ENCODE measurements at places on chromosomes 12 and 14.

DNA sequence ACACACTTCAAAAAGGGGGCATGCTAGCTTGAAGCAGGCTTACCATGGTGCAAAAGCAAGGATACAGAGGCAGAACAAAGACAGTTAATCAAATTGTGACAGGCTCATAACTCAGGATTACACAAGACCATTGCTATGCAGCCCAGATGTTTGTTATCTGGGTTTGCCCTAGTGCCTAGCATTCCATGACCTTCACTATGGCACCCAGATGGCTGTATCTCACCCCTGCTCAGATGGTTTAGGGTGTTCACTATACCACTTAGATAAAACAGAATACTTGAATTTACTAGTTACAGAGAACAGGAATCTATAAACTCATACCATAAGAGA lies 56.2 kb downstream of the SDR9C7 start:
- no peak for DNase-seq

GRCh38 chr12:62537551-62537950 lies 70.9 kb downstream of the MON2 start:
- DNase-seq, result no peak

- no peak for DNase-seq
Observed at GRCh38 chr14:62896932-62897456, 148.3 kb downstream of the KCNH5 start.

DNA sequence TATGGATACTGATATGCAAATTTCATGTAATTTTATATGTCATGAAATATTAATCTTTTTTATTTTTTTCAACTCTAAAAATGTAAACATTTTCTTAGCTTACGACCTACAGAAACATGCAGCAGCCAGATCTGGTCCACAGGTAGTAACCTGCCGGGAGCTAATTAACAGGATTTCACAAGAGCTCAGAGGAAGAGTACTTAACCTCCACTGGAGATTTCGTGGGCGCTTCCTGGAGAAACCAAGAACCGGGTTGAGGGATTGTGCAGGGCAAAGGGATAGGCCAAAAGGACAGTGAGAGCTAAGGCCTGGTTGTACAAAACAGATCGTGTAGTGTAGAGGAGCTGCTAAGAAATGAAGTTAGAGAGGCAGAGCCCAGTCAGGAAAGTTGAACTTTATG lies 315.7 kb downstream of the PAWR start:
- DNase-seq, result no peak

DNA sequence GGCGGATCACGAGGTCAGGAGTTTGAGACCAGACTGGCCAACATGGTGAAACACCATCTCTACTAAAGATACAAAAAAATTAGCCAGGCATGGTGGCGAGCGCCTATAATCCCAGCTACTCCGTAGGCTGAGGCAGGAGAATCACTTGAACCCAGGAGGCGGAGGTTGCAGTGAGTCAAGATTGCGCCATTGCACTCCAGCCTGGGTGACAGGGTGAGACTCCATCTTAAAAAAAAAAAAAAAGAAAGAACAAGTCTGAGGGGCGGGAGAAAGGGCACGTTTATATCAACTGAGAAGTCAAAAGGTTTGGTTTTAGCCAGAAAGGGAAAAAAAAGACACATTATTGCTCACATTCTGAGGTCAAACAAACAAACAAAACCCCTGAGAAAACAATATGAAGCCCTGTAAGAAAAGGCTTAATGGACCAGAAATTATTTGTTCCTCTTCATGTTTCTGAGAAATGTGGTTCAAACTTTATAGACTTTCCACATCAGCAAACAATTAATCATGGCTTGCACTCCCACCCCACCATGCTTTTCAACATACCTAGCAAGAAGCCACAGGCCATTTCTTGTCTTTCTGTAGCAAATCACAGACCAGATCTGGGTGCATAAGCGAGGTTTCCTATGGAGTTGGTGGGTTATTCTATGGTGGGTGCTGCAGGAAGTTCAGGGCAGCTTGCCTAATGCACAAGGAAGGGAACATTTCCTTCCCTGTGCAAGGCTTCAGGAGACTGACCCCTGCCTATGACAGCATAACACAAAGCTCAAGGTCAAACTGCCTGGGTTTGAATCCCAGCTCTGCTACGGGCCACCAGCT lies 80.1 kb downstream of the SSPN start:
- no peak for DNase-seq

GRCh38 chr12:101695706-101696105 lies 1.7 kb upstream of the CHPT1 start:
- DNase-seq, result no peak

DNA sequence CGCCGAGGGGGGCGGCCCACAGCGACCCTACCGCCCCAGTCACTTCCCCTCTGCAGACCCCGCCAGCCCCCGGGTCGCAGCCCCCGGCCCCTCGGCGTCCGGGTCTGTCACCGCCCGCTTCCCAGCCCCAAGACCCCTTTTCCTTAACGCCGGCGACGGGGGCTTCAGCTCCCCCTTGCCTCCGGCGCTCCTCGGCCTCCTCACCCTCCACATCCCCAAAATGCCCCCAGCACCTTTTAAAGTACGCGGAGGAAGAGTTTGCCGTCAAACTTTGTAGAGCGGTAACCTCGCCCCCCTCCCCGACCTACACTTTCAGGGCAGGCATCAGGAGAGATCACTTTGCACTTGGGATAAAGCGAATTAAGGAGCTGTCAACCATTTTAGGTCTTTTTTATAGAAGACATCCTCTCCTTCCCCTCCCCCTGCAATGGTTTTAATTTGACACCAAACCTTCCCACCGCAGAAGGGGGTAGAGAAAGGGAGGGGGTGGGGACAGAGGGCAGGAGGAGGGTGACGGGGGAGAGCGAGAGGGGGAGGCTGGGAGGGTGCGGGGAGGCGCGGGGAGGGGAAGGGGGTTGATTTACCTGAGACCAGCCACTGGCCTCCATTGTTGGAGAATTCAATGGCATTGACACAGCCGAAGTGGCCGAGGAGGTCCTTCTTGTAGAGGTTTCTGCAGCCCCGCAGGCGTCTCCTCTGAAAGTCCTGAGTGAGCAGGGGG lies 578 bp downstream of the DCAF5 start:
- peak; percentile 40 for DNase-seq

GRCh38 chr12:58502841-58503240 lies 417.5 kb downstream of the LRIG3 start:
- DNase-seq, result no peak

GRCh38 chr12:119802472-119802871 lies 74.6 kb downstream of the CIT start:
- DNase-seq, result no peak

DNA sequence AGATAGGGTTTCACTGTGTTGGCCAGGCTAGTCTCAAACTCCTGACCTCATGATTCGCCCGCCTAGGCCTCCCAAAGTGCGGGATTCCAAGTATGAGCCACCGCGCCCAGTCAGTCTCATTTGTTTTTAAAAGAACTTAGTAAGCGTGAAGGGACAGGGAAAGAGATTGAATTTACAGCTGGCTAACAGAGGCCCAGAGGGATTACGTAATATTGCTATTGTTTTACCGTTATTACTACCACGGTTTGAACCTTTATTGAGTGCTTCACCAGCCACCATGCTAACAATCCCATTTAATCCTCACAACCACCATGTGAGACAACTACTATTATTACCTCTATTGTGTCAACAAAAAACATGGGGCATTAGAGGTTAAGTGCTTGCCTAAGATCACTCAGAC lies 26.7 kb upstream of the BLTP3B start:
- no peak for DNase-seq

GRCh38 chr12:77800501-77800900 lies 30.2 kb upstream of the NAV3 start:
- no peak for DNase-seq

DNA sequence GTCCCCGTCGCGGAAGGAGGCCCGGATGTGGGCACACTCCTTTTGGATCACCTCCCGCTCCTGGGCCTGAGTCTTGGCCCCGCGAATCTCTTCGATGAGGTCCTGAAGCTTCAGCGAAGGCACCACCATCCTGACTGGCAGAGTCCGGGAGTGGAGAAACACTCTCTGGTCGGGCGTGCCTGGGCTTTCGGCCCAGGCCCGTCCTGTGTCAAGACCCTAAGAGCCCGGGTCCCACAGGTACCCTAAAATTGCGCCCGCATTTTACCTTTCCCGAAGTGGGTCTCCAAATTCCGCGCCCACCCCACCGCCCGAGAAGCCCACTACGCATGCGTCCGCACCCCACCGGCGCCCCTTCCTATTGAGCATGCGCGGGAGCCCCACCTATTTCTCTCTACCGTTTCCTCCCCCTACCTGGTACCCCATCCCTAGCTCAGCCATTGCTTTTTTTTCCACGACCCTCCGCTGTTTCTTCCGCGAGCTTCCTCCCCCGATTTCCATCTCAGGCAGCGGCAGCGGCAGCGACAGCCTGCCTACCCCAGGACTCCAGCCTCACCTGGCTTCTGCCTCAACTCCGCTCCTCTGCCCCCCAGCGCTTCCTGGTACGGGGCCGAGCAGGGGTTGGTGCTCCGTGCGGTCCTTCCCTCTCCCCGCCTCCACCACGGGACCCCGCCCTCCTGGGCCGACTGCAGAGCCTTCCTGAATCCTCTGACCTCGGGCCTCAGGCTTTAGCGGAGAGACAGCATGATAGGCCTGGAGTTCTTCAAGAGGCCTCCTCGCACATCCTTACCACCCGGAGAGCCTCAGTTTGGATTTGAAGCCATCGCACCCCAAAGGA lies at the start of gene AP1G2:
Gene AP1G2 (minus strand): TSS at position 606 of the 835 bp plus-strand sequence. CDS start 477 bp downstream, at position 129.
- peak; percentile 94 for DNase-seq

DNA sequence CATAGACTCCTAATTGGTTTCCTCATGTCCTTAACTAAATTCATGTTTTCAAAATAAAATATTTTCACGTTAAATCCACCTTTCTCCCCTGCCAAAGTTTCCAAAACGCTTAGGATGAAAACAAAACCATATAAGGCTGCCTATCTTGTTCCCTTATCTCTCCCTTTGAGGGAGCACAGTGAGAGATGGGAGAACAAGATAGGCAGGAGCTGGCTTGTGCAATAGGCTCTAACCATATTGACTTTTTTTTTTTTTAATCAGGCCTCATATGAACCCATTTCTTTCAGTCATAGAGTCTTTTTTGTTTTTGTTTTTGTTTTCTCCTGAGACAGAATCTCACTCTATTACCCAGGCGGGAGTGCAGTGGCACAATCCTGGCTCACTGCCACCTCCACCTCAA lies 184.9 kb downstream of the NRXN3 start:
- no peak for DNase-seq

GRCh38 chr14:69572030-69572840 lies 2.4 kb downstream of the CCDC177 start:
- DNase-seq, result peak; percentile 26

DNA sequence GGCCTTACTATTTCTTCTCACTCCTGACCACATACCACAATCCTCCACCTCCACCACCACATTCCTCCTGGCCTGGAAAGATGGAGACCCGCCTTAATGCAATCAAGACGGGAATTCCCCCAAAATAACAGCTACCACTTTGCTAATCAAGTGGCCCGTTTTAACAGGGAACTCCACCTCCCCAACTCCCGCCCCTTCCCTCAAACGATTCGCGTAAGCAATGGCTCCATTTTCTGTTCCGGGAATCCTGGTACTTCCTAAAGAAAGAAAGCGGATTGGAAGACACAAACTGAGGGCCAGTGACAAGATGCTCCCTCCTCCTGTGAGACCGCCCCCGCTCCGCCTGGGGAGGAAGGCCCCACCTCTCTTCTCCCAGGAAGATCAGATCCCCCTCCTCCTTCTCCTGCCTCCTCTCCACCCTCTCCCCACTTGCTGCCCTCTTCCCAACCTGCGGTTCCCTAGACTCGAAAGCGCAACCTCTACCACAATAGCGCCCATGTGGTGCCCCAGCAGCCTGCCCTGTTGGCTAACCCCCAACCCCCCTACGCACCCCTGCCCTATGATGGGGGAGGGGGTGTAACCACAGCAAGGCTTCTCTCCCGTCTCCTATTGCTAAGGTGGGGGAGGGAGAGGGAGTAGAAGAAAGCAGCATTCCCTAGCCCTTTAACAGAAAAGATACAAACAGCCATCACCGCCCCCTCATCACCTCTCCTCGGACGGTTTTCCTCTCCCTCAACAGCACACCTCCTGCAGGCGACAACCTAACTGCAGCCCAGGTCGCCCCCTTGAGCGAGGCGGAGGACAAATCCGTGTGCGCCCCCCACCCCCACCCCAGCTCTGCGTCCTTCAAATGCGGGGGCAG lies 777 bp downstream of the ARF3 start:
- peak; percentile 76 for DNase-seq

DNA sequence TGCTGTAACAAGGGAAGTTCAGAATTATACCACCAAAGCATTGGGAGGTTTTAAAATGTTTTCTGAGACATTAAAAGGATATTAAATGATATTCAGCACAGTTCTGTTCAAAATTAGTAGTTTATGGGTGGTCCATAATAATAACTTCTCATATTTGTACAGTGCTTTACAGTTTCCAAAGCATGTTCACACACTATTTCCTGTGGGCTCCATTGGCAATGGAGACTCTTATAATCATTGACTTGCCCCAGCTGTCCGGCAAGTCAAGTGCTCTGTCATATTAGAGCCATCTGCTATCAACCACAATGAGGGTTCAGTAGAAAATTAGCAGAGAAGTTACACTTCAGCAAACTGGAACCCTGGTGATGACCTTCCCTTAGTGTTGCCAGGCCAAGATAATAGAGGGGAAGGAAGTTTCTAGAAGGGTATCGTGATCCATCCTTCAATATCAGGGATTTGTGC lies 526.6 kb upstream of the CCDC196 start:
- DNase-seq, result no peak

- no peak for DNase-seq
Observed at GRCh38 chr12:77070382-77070781, 5.0 kb upstream of the E2F7 start.

- peak; percentile 79 for DNase-seq
Observed at GRCh38 chr14:74955229-74956026, at the start of gene PGF. Gene PGF, minus strand, starts transcription at chr14:74955597. Its CDS starts 355 bp downstream, at chr14:74955242.

DNA sequence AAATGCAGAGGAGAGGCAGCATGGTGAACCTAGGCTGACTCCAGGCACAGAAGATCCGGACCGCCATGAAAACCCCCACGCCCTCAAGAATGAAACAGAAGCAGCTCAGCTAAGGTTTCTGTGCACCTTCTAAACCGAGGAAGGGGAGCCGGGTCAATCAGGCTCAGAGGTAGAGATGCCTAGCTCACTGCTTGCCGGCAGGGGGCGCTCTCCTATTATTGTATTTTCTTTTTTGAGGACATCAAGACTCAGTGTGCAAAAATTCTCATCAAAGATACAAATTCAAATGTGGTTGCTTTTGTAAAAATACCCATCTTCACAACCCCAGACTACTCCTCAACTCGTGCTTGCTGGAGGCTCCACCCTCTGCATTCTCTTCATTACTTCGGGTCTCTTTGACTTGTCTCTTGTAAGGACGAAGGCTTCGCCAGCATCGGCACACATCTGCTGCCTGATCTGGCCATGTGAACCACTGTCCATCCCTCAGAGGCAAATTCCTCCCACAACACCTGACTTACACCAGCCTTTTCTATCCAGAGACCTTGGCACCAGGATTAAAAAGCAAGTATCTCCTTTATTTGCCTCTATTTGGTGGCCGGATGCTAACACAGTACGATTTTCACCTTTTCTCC lies 33.4 kb upstream of the RNASE3 start:
- DNase-seq, result peak; percentile 55

GRCh38 chr12:89192429-89192828 lies 159.9 kb downstream of the DUSP6 start:
- DNase-seq, result no peak

- no peak for DNase-seq
Observed at GRCh38 chr14:58635091-58635830, 2.5 kb upstream of the DACT1 start.

GRCh38 chr12:104331376-104331775 lies 27.8 kb downstream of the EID3 start:
- DNase-seq, result no peak

All from HuH-7 (cell line).